CD4-positive, alpha-beta T cell (primary cell): ENCODE measurements at places on chromosomes 2 and 18. TPM values are rescaled to one million over a fixed set of nuclear protein-coding genes. Genes with fewer than 3 reads are reported as not detected.

Gene STRADB
- 4.2 TPM for total RNA-seq

Gene PSTPIP2
- total RNA-seq, result 6.0 TPM

Gene NOSTRIN
- 0.92 TPM for total RNA-seq

Gene ID2
- 238 TPM for total RNA-seq

Gene NTSR2
- total RNA-seq, result not detected

Gene CAVIN2
- total RNA-seq, result 0.16 TPM

Gene INHA
- not detected for total RNA-seq

Gene TGFA
- 0.88 TPM for total RNA-seq

Gene FAP
- total RNA-seq, result not detected

Gene KCNG2
- not detected for total RNA-seq

Gene TMEFF2
- total RNA-seq, result not detected

Gene ARHGAP25
- 39.3 TPM for total RNA-seq
